Glutamatergic neuron (in vitro differentiated cells): ENCODE measurements at places on chromosomes 3 and 15.

GRCh38 chr3:102727340-102727739 is 292.5 kb downstream of the ZPLD1 start:
- peaks cover 2% of the 10 kb centered on the region for H3K4me1 ChIP-seq
- DNase-seq, result no peak
- H3K27ac ChIP-seq, result no peak overlapping the region
- H3K4me3 ChIP-seq, result no peak overlapping the region
- H3K36me3 ChIP-seq, result no peaks in the 10 kb centered on the region

DNA sequence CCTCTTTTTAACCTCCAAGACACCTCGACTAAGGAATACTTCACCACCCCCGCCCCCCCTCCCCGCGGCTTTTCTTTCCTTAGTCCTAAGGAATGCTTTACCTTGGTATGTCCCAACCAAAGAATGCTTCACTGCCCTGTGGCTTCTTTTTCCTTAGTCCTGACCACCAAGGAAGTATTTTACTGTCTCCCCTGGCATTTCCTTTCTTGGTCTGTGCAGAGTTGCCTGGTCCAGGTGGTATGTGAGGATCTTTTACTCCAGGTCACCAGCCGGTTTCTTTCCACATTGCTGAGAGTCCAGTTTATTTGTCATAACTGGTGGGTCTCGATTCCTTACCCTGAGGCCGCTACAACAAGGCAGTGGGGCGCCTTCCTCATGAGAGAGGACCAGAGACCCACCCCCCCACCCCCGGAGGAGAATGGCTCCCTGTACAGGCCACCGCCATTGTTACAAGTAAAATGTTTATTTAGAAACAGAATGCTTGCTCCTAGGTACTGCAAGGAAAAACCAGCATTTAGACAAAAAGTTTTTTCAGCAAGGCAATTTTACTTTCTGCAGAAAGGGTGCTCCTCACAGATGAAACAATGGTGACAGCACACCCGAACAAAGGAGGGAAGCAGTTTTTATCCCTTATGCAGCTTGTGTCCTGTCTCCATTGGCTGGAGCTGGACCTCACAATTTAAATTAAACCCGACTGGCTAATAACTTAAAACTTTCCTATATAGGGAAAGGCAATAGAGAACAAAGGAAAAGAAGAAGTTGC is 23.1 kb upstream of the MTHFS start:
- no peak for DNase-seq
- no peaks in the 10 kb centered on the region for H3K4me1 ChIP-seq

DNA sequence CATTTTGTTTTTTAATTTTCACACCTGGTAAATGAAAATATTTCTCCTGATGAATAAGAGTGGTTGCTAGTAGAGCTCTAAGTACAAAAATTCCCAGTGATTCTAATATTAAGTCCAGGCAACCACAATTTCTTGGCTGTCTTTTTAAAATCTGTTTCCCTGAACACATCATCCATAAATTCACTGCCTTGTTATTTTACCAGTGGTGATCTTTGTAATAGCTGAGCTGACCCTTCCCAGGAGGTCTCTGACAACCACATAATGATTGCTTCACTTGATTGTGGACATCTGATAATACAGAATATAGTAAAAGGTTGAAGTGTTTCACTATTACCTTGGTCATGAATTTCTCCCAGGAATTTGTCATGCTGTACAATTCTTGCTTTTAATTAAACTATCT is 13.9 kb upstream of the TOP2B start:
- DNase-seq, result no peak
- H3K27me3 ChIP-seq, result no peaks in the 10 kb centered on the region
- no peak overlapping the region for H3K27ac ChIP-seq

- H3K27ac ChIP-seq, result no peak overlapping the region
- peaks cover 9% of the 10 kb centered on the region for H3K27me3 ChIP-seq
- no peak for DNase-seq
- peaks cover 15% of the 10 kb centered on the region for H3K4me1 ChIP-seq
- H3K36me3 ChIP-seq, result peaks cover 5% of the 10 kb centered on the region
Observed at GRCh38 chr15:78660584-78660983, 19.6 kb upstream of the CHRNB4 start.

GRCh38 chr15:74555192-74555591 is 14.2 kb downstream of the ARID3B start:
- H3K4me3 ChIP-seq, result no peak overlapping the region
- peaks cover 4% of the 10 kb centered on the region for H3K27me3 ChIP-seq
- peaks cover under 1% of the 10 kb centered on the region for H3K36me3 ChIP-seq
- no peak for DNase-seq

DNA sequence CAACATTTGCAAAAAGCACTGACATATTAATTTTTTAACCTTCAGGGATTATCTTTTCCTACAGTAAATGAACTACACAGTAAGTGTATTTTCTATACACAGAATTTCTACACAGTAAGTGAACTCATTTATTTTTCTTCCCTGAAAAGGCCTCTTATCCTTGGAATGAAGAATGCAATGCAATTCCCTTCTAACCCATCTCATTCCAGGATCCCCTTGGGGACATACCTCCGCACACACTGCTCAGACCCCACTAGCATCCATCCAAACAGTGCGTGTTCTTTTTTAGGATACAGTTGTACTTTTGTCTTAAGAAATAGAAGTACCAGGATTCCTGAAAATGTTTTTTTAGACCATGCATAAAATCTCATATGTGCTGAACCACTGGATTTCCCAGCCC is 152.8 kb downstream of the UACA start:
- H3K36me3 ChIP-seq, result no peaks in the 10 kb centered on the region
- no peak overlapping the region for H3K27ac ChIP-seq
- no peak overlapping the region for H3K4me3 ChIP-seq

DNA sequence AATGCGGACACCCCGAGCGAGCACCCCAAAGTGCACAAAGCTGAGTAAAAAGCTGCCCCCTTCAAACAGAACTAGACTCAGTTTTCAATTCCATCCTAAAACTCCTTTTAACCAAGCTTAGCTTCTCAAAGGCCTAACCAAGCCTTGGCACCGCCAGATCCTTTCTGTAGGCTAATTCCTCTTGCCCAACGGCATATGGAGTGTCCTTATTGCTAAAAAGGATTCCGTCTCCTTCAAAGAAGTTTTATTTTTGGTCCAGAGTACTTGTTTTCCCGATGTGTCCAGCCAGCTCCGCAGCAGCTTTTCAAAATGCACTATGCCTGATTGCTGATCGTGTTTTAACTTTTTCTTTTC is 5.3 kb downstream of the BHLHE40 start:
- peaks cover 7% of the 10 kb centered on the region for H3K4me1 ChIP-seq
- H3K36me3 ChIP-seq, result no peaks in the 10 kb centered on the region
- H3K27me3 ChIP-seq, result peaks cover 13% of the 10 kb centered on the region
- no peak for DNase-seq
- H3K27ac ChIP-seq, result no peak overlapping the region

DNA sequence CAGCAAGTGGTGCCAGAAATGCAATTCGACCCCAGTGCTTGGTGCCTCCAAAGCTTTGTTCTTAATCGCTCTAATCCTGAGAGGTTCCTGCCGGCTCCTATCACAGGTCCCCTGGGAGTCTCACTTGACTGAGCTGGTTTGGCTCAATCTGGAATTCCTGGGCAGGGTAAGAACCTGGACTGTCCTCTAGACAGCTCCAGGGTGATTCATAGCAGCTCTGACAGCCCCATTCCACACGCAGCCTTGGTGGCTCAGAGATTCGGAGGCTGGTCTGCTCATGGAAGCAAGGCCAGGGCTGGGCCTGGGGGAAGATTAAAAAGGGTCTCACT is 37.9 kb downstream of the MYO5C start:
- no peaks in the 10 kb centered on the region for H3K27me3 ChIP-seq
- peaks cover 28% of the 10 kb centered on the region for H3K4me1 ChIP-seq

- no peak for DNase-seq
- H3K4me3 ChIP-seq, result no peak overlapping the region
- H3K27ac ChIP-seq, result no peak overlapping the region
- no peaks in the 10 kb centered on the region for H3K27me3 ChIP-seq
- H3K36me3 ChIP-seq, result no peaks in the 10 kb centered on the region
Observed at GRCh38 chr3:190076601-190077394, 43.9 kb downstream of the P3H2 start.

GRCh38 chr3:86563400-86563970 is 427.5 kb downstream of the VGLL3 start:
- no peak overlapping the region for H3K4me3 ChIP-seq
- no peaks in the 10 kb centered on the region for H3K36me3 ChIP-seq
- peaks cover 3% of the 10 kb centered on the region for H3K27me3 ChIP-seq
- H3K4me1 ChIP-seq, result peaks cover 18% of the 10 kb centered on the region
- no peak overlapping the region for H3K27ac ChIP-seq

- peaks cover 43% of the 10 kb centered on the region for H3K4me1 ChIP-seq
- H3K27me3 ChIP-seq, result peaks cover 18% of the 10 kb centered on the region
- no peak overlapping the region for H3K27ac ChIP-seq
- H3K36me3 ChIP-seq, result no peaks in the 10 kb centered on the region
- DNase-seq, result no peak
Observed at GRCh38 chr3:184696697-184697096, 15.2 kb downstream of the MAGEF1 start.

DNA sequence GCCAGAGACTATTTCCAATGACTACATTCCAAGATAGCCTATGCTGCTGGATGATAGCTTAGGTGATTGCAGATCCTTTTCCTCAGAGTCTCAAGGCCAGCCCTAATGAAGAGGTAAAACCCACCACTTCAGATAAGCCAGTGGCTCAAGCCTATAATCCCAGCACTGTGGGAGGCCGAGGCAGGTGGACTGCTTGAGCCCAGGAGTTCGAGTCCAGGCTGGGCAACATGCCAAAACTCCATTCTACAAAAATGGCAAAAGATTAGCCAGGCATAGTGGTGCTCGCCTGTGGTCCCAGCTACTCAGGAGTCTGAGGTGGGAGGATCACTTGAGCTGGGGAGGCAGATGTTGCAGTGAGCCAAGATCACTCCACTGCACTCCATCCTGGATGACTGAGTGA is 495.3 kb downstream of the ZIC1 start:
- H3K27me3 ChIP-seq, result no peaks in the 10 kb centered on the region
- no peaks in the 10 kb centered on the region for H3K4me1 ChIP-seq
- no peak overlapping the region for H3K4me3 ChIP-seq

- no peak for DNase-seq
- peak overlapping the region; percentile 30 for H3K4me3 ChIP-seq
- H3K36me3 ChIP-seq, result no peaks in the 10 kb centered on the region
- H3K27ac ChIP-seq, result no peak overlapping the region
- H3K4me1 ChIP-seq, result peaks cover 64% of the 10 kb centered on the region
Observed at GRCh38 chr15:67766968-67767367, 58.3 kb upstream of the SKOR1 start.

DNA sequence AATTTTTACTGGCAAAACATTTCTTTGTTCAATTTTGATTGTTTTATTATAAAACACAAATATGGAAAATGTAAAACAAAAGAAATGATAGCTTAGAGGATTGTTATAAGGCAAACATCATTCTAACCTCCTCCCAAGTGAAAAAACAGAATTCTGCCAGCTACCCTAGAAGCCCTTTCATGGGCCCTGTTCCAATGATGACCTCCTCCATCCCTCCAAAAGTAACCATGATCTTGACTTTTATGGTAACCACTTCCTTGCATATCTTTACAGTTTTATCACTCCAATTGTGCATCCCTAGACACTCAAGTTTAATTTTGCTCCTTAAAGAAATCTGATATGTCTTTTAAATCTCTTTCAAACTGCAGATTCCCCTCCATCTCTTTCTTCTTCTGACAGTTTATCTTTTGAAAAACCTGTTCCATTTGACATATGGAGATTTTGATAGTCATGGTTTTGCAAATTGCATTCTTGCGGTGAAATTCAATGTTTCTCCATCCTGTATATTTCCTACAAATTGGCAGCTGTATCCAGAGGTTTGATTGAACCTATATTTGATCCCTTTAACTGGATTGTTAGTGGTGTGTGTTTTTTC is 27.0 kb upstream of the TNFAIP8L3 start:
- no peak overlapping the region for H3K27ac ChIP-seq
- no peak for DNase-seq
- H3K27me3 ChIP-seq, result peaks cover 1% of the 10 kb centered on the region
- H3K4me3 ChIP-seq, result no peak overlapping the region

DNA sequence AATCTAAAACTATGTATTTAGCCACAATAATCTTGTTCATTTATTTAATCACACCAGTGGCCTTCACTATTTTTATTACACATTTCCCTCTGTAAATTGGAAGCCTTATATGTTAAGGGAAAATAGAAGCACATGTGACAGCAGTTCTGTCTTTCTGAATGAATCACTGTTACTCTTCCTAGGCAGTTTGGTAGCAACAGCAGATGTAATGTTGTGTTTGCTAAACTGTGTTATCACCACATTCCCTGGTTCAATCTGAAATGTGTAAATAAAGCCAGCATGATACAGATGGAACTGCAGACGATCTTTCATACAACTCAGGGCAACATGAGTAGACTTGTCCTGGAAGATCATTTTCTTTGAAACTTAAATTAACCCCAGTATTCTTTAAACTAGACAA is 220.1 kb downstream of the MCTP2 start:
- no peak for DNase-seq
- H3K27ac ChIP-seq, result no peak overlapping the region
- no peaks in the 10 kb centered on the region for H3K36me3 ChIP-seq
- H3K27me3 ChIP-seq, result no peaks in the 10 kb centered on the region
- peaks cover 1% of the 10 kb centered on the region for H3K4me1 ChIP-seq

- no peak overlapping the region for H3K27ac ChIP-seq
- no peaks in the 10 kb centered on the region for H3K4me1 ChIP-seq
- no peak for DNase-seq
- no peaks in the 10 kb centered on the region for H3K27me3 ChIP-seq
- no peaks in the 10 kb centered on the region for H3K36me3 ChIP-seq
Observed at GRCh38 chr3:109926376-109926775, 589.0 kb upstream of the DPPA4 start.

DNA sequence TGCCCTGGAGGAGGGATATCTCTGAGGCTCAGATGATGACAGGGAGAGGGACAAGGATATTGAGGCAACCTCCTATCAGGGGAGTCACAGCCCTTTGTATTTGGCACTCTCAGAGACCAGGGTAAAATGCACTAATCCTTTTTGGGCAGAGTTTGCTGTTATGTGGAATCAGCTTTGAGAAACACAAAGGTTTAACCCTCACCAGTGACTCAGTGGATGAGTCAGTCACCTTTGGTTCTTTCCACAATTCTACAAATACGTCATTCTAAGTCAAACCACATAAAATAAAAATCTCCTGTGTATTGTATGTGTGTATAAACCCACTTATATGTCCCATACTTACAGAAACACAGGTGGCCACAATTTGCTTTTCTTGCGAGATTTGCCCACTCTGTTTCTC is 5.1 kb downstream of the LSAMP start:
- H3K4me3 ChIP-seq, result no peak overlapping the region
- DNase-seq, result no peak
- no peak overlapping the region for H3K27ac ChIP-seq
- peaks cover 5% of the 10 kb centered on the region for H3K27me3 ChIP-seq

GRCh38 chr3:68103811-68104210 is 449.4 kb upstream of the SUCLG2 start:
- H3K27me3 ChIP-seq, result no peaks in the 10 kb centered on the region
- H3K27ac ChIP-seq, result no peak overlapping the region
- H3K4me3 ChIP-seq, result no peak overlapping the region
- DNase-seq, result no peak
- H3K36me3 ChIP-seq, result no peaks in the 10 kb centered on the region

- DNase-seq, result no peak
- H3K36me3 ChIP-seq, result no peaks in the 10 kb centered on the region
- no peaks in the 10 kb centered on the region for H3K4me1 ChIP-seq
- no peaks in the 10 kb centered on the region for H3K27me3 ChIP-seq
Observed at GRCh38 chr3:153144779-153145178, 17.2 kb upstream of the RAP2B start.

- peak overlapping the region; percentile 70 for H3K27ac ChIP-seq
- H3K36me3 ChIP-seq, result no peaks in the 10 kb centered on the region
- peaks cover 43% of the 10 kb centered on the region for H3K4me1 ChIP-seq
- peak overlapping the region; percentile 80 for H3K4me3 ChIP-seq
- peak; percentile 80 for DNase-seq
Observed at GRCh38 chr3:39154280-39155021, 1.1 kb upstream of the CSRNP1 start.
